ENCODE measurements at places on chromosomes 2 and 18.

- H3K36me3 ChIP-seq = peaks cover 34% of the 10 kb centered on the region
- H3K4me1 ChIP-seq = peaks cover 23% of the 10 kb centered on the region
- H3K4me3 ChIP-seq = peak overlapping the region; percentile 18
- no peak for DNase-seq
- peak overlapping the region; percentile 40 for H3K27ac ChIP-seq
These were observed 245.3 kb downstream of the STK39 start for GRCh38 chr2:168002021-168002553.

GRCh38 chr2:43612944-43613343, 17.1 kb upstream of the THADA start:
- no peak overlapping the region for H3K27ac ChIP-seq
- H3K36me3 ChIP-seq = no peaks in the 10 kb centered on the region
- H3K4me1 ChIP-seq = no peaks in the 10 kb centered on the region
- H3K27me3 ChIP-seq = peaks cover 3% of the 10 kb centered on the region
- no peak overlapping the region for H3K4me3 ChIP-seq

- no peaks in the 10 kb centered on the region for H3K4me1 ChIP-seq
- no peaks in the 10 kb centered on the region for H3K27me3 ChIP-seq
- no peak overlapping the region for H3K4me3 ChIP-seq
- DNase-seq = no peak
These were observed 565.5 kb downstream of the CCDC85A start for GRCh38 chr2:56749152-56749752.

DNA sequence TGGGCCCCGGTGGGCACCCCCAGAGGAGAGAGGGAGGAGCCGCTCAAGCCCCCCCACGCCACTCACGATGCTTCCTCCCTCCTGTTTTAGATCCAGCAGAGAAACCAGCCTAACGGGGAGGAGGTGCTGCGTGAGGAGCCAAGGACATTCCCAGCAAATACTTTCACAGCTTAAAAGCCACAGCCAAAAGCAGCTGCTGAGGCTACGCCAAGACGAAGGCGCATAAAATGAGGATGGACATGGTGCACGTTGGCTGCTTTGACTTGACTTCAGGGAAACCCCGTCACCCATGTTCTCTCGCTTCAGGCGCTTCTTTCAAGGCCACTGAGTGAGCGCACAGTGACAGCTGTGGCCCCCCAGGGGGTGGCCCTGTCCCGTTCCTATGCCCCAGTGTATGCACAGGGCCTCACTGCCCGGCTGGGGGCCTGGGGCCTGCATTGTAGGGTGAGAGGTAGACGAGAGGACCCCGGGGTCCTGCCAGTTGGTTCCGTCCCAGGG, 72.1 kb upstream of the PXDN start:
- H3K4me1 ChIP-seq = no peaks in the 10 kb centered on the region
- H3K27me3 ChIP-seq = peaks cover 5% of the 10 kb centered on the region
- H3K27ac ChIP-seq = no peak overlapping the region
- H3K4me3 ChIP-seq = no peak overlapping the region

DNA sequence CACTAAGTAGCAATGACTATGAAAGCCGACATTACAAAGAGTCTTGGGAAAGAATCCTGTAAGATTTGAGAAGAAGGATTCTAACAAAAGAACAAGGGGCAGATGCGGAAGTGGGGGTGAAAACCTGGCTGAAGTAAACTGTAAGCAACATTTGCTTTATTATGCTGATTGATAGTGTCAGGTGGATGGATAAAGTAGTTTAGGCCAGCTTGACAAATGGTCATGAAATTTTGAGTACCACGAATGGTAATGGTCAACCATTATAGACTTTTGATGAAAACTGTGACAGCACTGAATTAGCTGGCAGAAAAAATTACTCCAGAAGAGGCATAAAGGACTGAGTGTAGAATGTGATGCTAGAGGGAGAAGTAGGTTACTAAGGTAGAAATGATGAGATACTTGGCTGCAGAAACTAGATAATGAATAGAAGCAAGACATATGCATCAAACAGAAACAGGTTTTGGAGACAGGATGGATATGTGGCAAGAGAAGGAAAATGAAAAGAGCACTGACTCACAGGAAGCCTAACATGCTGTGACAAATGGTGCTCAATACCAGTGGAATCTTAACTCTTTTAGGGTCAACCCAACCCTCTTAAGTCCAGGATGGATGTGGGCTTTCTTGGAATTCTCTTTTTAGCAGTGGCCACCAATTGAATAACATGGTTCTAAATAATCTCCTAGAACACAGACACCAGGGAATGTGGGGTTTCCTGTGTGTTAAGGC, 6.8 kb downstream of the THUMPD2 start:
- peaks cover 45% of the 10 kb centered on the region for H3K4me1 ChIP-seq
- H3K27ac ChIP-seq = no peak overlapping the region
- peaks cover 22% of the 10 kb centered on the region for H3K36me3 ChIP-seq
- no peak overlapping the region for H3K4me3 ChIP-seq
- no peak for DNase-seq

GRCh38 chr2:154350911-154351310, 347.6 kb upstream of the KCNJ3 start:
- no peak overlapping the region for H3K4me3 ChIP-seq
- H3K36me3 ChIP-seq = no peaks in the 10 kb centered on the region
- H3K27me3 ChIP-seq = no peaks in the 10 kb centered on the region
- H3K4me1 ChIP-seq = no peaks in the 10 kb centered on the region

GRCh38 chr2:3233877-3234276, 143.7 kb downstream of the EIPR1 start:
- peaks cover 37% of the 10 kb centered on the region for H3K36me3 ChIP-seq
- H3K27ac ChIP-seq = no peak overlapping the region
- H3K27me3 ChIP-seq = no peaks in the 10 kb centered on the region
- peaks cover 36% of the 10 kb centered on the region for H3K4me1 ChIP-seq

- H3K27me3 ChIP-seq = no peaks in the 10 kb centered on the region
- no peak overlapping the region for H3K4me3 ChIP-seq
- peaks cover 2% of the 10 kb centered on the region for H3K36me3 ChIP-seq
- H3K4me1 ChIP-seq = no peaks in the 10 kb centered on the region
These were observed 242.2 kb downstream of the FIGN start for GRCh38 chr2:163493359-163494298.

DNA sequence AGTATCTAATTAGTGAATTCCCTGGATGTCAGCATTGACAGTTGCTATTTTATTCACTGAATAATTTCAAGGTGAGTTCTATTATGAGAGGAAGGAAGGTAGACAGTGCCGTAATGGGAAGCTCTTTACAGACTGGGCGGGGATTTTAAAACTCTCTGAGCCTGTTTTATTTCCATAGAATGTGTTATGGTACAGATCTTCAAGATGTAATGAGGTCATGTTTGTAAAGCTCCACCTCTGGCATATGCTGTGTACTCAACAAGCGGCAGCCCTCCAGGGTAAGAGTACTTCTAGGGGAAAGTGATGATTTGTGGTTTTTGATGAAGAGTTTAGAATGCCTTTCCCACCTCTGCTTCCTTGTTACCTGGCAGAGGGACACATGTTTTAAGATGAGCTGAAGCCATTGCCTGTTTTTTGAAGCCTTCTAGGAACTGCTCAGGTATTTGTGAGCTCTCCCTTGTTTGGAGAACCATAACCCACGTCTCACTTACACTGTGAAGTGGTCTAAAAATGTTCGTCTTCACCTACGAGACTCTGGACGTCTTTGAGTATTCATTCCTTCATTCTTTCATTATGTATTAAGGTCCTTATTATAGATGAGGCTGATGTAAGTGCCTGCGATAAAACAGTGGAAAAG, 251.2 kb downstream of the PTGR3 start:
- H3K27me3 ChIP-seq = no peaks in the 10 kb centered on the region
- no peak overlapping the region for H3K4me3 ChIP-seq
- no peak for DNase-seq
- peaks cover 3% of the 10 kb centered on the region for H3K36me3 ChIP-seq
- no peaks in the 10 kb centered on the region for H3K4me1 ChIP-seq

- no peak for DNase-seq
- peaks cover 11% of the 10 kb centered on the region for H3K4me1 ChIP-seq
- H3K4me3 ChIP-seq = no peak overlapping the region
- H3K36me3 ChIP-seq = no peaks in the 10 kb centered on the region
- no peak overlapping the region for H3K27ac ChIP-seq
These were observed 69.4 kb upstream of the ZNF397 start for GRCh38 chr18:35171315-35171987.
